ENCODE measurements at places on chromosomes 4 and X.
A peak's percentile ranks its signal among the peaks of the same experiment; 100 is the strongest.

DNA sequence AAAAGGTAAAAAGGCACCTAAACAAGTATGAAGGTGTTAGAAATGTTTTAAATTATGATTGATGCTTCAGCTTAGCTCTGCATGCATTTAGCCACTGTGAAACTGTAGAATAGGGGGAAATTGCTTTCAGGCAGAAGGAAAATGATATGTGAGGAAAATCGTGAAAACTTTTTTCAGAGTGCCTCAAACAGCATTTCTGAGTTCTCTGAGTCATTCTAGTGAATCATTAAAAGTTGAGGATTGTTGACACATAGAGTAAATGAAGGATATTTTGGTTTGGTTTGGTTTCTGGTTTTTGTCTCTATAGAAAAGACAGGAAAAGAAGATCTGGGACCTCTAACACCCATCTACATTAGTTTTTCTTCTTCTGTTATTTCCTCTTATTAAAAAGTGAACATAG lies 332.5 kb upstream of the TRAM1L1 start:
- DNase-seq: no peak

- peak; percentile 90 for DNase-seq
Observed at GRCh38 chr4:80202190-80202711, 4.9 kb downstream of the PRDM8 start.

DNA sequence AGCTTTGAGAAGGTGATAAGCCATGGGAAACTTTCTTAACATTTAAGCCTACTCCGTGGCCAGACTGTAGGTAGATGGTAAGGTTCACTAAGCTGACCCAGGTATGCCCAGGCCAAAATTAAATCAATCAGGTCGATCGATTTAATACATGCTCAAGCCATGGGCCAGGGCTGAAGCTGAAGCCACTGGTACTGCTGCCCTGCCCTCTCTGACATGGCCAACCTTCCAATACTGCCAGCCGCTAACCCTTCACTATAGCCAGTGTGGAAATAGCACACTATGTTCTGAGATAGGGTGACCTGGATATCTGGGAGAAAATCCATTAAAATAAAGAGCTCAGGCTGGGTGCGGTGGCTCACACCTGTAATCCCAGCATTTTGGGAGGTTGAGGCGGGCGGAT lies 31.6 kb downstream of the TSC22D3 start:
- no peak for DNase-seq

DNA sequence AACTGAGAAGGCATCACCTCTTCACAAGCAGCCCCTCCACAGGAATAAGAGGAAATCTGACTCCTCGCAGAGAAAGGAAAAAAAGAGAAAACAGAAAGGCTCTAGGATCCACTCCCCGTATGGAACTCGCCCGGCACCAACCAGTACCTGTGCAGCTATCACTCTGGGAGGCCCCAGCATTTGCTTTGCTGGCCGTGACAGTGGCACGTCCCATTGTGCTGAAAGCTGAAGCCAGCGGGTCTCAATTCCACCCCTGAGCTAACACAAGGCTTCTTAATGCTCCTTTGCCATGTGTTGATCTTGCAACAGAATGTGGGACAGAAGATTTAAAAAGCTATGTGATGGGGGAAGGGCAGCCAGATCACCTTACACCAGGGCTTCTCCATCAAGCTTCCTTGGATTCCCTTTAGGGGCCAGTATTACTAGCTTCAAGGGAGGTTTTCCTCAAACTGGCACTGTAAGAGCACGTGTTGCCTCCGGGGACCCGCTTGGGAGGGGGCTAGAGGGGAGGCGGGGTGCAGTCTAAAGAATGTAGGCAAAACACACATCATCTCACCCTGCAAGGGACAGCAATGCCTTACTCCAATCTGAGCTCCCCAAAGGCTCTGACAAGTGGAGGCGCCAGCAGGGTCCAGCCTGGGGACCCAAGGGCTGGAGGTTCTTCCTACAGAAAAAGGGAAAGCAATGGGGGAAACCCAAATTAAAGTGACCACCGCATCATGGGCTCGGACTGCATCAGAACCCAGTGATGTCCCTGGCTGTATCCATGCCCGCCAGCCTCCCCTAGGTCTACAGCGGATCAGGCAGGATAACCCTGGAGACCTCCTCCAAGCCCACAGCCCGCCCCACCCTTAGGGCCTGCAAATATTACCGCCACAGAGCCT lies 1.2 kb downstream of the USP46 start:
- DNase-seq: no peak

DNA sequence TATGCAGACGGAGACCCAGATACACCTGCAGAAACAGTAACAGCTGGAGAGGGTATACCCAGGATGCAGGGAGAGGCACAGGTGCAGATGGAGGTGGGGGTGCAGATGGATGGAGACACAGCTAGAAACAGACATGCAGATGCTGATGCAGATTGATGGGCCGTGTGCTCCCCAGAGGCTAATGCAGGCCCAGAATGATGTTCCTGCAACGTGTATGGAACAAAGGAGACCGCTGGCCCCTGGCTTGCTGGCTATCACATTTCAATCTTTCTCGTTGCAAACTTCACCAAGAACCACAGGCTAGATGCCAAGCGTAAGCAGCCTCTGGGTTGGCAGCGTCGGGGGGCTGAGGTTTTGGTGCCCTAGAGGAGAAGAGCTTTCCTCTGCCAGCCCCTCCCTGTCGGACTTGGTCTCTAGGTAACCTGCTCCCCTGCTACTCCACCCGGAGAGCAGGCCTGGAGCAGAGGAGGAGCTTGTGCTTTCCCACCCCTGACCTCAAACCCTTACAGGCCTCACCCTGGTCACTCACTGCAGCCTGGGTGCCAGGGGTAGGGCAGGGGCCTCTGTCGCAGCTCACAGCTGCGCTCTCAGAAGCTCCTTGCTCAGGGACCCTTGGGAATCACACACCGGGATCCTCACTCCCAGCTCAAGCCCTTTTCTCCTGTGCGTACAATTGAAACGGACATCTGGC lies 69.0 kb upstream of the PSAPL1 start:
- DNase-seq: no peak

GRCh38 chr4:127698789-127699200 lies 31.4 kb upstream of the SLC25A31 start:
- DNase-seq: peak; percentile 25

Data from KBM-7 (cell line).